Osteoblast (primary cell): ENCODE measurements at places on chromosomes 12 and 14. TPM values are rescaled to one million over a fixed set of nuclear protein-coding genes. Genes with fewer than 3 reads are reported as not detected.
A peak's percentile ranks its signal among the peaks of the same experiment; 100 is the strongest.

Gene GUCY2C
- total RNA-seq: not detected in 2 replicates

GRCh38 chr12:52493172-52493571, at the start of gene KRT6A:
Gene KRT6A (minus strand): TSS chr12:52493257. CDS start chr12:52493188, 69 bp downstream.
- DNase-seq: no peak

- DNase-seq: no peak
Measured at GRCh38 chr12:111316671-111317070, 52.2 kb downstream of the PHETA1 start.

GRCh38 chr12:114689075-114689994, 5.4 kb upstream of the TBX3 start:
- peak; percentile 54 for DNase-seq

- DNase-seq: peak; percentile 99
Measured at GRCh38 chr14:103527408-103528145, 1.4 kb upstream of the TRMT61A start.

- DNase-seq: no peak
Measured at GRCh38 chr12:20096430-20096829, 271.9 kb upstream of the PDE3A start.

GRCh38 chr12:108759924-108760323, 28.6 kb upstream of the CORO1C start:
- no peak for DNase-seq
